DMS79 treated with DMSO at 0.1 percent for 48 hours (cell line): ENCODE measurements at places on chromosomes 1 and 21.

- DNase-seq: no peak
Measured at GRCh38 chr1:247189981-247190798, 18.4 kb upstream of the ZNF124 start.

- no peak for DNase-seq
Measured at GRCh38 chr1:36922071-36922470, 112.2 kb downstream of the GRIK3 start.

DNA sequence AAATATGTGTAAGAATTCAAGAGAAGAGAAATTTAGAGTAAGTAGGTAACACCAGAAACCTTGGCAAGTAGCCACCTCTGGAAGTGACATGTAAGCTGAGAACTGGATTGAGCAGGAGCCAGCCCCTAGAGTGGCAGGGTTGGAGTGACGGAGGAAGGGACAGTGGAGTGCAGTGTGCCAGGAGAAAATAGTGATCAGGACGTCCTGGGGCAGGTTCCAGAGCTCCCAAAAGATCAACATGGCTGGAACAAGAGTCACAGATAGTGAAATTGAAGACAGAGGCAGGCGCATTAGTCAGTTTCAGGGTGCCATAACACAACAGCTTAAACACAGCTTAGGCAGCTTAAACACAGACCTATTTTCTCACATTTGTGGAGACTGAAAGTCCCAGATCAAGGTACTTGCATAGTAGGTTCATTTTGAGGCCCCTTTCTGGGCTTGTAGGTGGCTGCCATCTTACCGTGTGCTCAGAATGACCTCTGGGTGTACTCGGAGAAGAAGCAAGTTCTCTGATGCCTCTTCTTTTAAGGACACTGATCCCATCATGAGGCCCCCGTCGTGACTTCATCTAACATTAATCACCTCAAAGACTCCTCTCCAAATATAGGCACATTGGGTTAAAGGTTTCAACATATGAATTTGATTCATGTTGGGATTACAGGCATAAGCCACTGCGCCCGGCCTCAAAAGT lies 37.2 kb downstream of the GNPAT start:
- peak; percentile 56 for DNase-seq

- no peak for DNase-seq
Measured at GRCh38 chr1:204920967-204921366, 50.3 kb downstream of the NFASC start.

- DNase-seq: peak; percentile 56
Measured at GRCh38 chr1:184755226-184756065, 788 bp upstream of the EDEM3 start.

- DNase-seq: no peak
Measured at GRCh38 chr1:199743227-199743626, 284.3 kb upstream of the NR5A2 start.

- DNase-seq: no peak
Measured at GRCh38 chr1:36883315-36883949, 150.9 kb downstream of the GRIK3 start.

DNA sequence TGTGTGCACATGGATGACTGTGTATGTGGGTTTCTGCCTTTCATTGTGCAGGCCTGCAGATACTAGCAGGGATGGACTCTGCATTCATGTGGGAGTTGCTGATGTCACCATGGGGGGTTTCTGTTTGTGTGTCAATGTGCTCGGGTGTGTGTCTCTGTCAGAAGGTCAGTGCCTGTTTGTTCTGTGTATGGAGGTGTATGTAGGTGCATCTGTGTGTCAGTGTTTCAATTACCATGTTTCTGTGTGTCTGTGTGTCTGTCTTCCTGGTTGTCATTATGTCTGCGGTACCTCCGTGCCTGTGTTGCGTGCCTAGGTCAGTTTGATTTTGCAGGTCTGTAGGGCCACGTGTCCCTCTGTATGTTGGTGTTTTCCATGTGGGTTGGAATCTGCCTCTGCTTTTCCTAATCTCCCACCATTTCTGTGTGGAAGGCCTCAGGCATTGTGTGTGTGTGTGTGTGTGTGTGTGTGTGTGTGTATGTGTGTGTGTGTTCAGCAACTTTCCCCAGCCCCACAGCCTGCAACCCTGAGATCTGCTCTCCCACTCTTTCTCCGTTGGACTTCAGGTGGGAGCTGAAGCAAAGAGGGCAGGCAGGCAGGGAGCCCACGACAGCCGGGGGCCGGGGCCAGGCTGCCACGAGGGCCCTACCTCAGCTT lies 36.7 kb upstream of the WASF2 start:
- no peak for DNase-seq

DNA sequence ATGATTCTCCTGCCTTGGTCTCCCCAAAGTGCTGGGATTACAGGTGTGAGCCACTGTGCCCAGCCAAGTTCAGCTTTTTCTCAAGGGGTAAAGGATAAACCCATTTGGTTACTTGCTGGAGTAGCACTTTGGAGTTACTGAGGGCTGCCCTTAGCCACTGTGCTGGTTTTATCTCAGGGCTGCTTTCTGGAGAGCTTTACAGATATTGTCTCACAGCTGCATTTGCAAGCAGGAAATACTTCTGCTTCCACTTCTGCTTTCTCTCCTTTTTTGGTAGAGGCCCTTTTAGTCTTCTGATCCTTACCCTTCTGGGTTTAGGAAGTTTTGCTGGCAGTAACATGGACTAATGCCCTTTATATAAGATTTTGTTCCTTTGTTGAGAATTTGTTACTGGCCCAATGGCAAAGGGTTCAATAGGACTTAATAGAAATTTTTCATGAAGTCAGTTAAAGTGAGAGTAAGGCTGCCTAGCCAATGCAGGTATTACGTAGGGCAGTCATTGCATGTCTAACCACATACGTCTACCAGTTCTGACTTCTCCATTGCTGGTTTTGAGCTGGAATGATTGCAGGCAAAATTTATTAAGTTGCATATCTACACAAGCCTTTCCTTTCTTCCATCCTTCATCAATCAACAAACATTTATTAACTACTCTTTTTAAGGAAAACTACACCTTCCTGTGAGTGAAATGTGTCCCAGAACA lies 24.4 kb downstream of the CAP1 start:
- DNase-seq: no peak

DNA sequence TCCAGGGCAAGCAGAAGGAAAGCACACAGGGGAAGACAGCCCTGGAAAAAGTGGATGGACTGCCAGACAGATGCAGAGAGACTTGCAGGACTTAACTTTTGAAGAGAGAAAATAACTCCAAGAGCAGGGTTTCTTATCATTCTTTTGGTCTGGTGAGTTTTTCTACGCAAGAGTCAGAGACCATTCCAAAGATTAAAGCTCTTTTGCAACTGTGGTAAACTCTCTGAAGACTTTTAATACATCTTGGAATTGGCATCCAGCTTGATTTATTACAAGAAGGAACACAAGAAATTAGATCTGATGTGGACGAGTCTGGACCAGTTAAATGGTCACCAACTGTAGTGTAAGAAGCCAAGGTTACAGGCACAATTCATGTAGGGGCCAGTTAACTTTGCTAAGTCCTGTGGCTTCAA lies 153.4 kb downstream of the SIPA1L2 start:
- DNase-seq: no peak

DNA sequence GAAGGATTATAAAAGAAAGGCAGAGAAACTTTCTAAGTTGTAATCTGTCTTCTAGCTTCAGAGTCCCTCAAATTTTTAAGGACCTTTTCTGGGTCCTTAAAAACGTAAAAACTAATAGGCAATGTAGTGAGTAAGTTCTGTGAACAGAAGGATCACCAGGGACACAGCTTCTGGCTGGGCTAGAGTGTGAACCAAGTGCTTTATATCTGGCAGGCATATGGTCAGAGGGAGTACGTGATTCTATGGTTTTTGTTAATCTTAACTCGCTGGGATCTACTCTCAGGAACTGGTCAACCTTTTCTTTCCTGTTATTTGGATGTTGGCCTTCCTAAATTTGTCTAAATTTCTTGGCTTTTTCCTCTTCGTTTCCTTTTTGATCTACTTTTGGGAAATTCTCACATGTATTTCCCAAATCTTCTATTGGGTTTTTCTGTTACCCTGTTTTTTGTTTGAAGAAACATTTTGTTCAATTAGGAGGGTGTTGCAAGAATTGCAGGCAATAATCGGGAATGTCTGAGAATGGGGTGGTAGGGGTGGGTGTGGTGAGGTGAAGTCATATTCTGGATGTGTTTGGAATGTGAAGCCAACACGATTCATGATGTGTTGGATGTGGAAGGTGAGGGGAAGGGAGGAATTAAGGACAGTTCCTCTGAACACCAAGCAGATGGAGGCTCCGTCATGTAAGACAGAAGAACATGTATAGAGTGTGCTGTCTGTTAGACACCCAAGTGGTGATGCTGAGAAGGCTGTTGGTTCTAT lies 193.2 kb downstream of the FMN2 start:
- no peak for DNase-seq

DNA sequence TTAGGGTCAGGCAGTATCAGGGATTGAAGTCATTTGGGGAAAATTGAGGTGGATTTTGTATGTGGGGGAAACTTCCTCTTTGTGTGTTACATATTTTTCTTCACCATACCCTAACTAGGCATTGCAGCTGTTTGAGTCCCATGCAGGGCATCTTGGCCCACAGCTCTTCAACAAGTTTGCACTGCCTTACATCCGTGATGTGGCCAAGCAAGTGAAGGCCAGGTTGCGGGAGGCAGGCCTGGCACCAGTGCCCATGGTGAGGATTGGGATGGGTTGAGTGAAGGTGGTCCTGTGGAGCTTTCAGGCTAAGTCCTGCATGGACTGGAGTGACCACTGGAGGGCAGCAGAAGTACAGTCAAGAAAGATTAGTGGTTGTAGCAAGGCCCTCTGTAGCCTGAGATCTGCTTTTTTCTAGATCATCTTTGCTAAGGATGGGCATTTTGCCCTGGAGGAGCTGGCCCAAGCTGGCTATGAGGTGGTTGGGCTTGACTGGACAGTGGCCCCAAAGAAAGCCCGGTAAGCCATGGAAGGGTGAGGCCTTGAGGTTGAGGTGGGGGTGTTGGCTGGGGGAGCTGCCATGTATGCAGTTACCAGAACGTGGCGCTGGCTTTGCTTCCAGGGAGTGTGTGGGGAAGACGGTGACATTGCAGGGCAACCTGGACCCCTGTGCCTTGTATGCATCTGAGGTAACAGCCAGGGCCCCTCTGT lies 2.4 kb downstream of the UROD start:
- peak; percentile 80 for DNase-seq

- DNase-seq: peak; percentile 63
Measured at GRCh38 chr1:224203243-224204016, 20.4 kb downstream of the DEGS1 start.
